SHP77 treated with DMSO at 0.1 percent for 48 hours (cell line): ENCODE measurements at places on chromosomes 4 and X.

GRCh38 chrX:9677098-9677739 is 88.4 kb downstream of the GPR143 start:
- no peak for DNase-seq

GRCh38 chrX:86014421-86014820 is 32.9 kb downstream of the CHM start:
- no peak for DNase-seq

DNA sequence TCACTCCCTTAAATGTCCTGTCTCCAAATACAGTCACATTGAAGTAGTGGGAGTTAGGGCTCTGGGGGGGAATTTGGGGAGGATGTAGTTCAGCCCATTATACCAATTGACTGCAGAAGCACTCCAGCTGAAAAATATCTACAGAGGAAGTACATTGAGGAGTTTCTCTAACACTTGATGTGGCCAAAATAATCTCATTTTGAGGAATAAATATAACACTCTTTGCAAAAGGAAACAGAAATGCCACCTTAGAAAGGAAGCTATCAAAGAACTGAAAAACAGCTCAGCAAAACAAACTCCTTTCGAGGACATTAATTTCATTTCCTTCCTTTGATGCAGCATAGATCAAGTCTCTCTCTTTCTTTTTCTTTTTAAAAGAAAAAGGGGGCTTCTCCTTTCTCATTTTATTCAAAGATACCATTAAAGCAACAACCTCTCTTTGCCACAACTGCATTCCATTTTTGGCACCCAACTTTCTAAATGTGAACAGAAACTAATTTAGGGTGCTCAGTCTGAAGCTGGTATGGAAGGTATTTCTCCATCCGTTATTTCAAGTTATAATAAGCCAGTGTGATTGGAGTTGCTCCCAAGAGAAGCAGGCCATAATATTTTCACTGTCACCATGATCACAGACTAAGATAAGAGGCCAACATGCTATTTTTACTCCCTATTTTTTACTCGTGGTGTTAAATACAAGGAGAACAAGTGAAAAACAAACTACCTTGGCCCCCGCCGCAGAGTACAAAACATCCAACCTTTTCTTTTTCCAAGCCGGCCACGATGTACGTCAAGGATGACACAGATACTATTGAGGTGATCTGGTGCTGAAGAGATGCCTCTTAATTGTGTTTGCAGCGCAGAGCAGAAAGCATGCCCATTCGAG is 230.4 kb upstream of the GATB start:
- no peak for DNase-seq

GRCh38 chrX:103562801-103563200 is 22.5 kb upstream of the TCEAL4 start:
- DNase-seq, result no peak

DNA sequence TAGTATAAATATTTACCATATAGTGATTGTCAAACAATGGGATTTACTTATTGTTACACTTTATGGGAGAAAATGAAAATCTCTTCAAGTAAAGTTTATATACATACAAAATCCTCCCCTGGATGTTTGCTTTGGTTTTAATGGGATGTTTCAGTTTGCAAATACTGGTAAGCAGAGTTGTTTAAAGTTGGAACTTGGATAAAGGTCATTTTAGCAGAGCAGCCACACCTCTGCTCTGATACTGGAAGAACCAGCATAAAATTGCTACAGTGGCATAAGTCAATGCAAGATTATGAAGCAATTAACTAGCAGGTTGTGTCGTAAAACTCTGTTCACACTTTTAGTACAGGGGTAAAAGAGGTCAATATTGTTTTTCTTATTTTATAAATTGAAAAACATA is 101.2 kb downstream of the TRAPPC11 start:
- DNase-seq, result no peak

DNA sequence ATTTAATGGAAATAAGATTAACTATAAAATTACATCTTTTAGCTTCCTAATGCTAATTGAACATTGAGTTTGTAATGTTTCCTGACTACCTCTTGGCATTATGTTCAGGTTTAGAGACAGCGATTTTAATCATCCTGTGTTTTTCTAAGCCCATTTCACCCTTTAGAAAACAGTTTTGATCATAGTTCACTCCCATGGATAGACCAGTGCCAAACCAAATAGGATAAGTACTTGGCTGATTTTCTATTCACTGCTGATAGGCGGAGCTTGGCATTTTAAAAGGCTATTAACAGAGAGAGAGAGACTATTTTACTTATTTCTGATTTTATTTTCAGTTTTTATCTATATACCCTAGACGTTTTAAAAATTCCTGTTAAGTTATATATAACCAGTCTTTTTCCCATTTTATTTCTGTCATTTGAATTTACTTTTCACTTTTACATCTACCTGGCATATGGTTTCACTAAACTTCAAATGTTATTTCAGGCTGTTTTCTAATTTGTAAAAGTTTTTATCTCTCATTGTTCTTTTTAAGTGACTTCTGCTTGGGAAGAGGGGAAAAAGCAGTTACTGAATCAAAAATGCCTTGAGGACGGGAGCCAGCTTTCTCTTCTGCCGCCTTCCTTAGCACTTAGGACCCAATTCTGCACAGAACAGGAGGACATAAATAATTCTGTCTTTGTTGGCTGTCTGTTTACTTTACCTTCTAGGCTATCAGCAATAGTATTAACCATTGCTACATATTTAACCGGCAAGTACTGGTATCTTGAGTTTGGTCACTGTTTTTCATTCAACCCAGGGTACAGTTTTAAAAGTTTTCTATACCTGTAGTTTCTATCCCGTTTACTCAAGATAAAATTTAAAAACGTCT is 46.4 kb downstream of the SGMS2 start:
- no peak for DNase-seq

DNA sequence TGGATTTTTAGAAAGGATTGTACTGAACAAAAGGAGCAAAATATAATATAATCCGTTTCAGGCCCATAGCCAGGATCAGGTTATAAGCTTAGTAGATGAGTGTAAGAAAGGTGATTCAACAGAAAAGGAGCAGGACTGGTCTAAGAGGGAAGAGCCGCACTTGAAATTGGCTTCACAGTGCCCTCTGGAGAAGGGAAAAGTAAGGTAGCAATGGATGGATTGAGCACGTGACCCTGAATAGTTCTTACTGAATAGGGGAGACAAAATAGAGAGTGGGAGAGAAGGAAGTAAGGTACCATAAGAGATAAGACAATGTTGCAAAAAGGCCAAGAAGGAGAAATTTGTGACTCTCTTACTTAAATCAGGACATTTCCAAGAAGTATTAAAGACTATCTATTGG is 15.6 kb downstream of the CXorf66 start:
- DNase-seq, result no peak

- no peak for DNase-seq
Observed at GRCh38 chrX:17833954-17834353, 27.1 kb downstream of the RAI2 start.

- DNase-seq, result no peak
Observed at GRCh38 chrX:10199212-10199611, 42.4 kb downstream of the CLCN4 start.

DNA sequence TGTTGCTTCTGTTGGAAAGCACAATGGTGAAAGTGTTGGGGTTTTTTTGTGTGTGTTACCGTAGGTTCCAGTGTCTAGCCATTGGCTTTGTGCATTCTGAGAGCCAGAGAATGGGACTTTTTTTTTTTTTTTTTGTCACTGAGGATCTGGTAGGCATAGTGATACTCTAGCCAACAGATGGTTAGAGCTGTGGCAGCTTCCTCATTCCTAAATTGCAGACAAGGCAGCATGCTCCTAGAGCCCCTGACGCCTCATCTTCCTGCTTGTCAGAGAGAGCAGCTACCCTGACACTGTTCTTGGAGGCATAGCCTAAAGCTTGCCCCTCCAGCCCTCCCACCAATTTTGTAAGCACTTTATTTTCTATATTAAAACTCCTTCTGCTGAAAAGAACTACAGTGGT is 27.0 kb downstream of the ARHGEF9 start:
- DNase-seq, result no peak

GRCh38 chr4:38008571-38009021 is 48.4 kb downstream of the PTTG2 start:
- DNase-seq, result no peak

DNA sequence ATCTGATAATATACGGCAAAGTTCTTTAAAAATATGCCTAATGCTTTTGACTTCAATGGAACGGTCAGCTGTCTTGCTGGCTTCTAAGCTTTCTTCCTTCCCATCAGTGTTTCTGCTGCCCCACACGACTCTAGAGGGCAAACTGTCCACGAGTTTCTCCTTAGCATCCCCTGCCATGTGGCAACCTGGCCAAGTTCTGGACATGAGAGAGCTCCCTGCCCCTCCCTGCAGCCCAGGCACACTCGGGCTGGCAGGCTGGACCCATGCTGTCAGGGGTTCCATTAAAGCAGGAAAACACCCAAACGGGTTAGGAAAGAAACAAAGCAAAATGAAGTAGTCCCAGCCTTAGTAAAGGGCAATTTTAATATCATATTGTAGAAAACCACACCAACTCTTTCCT is 38.8 kb downstream of the KDR start:
- no peak for DNase-seq

DNA sequence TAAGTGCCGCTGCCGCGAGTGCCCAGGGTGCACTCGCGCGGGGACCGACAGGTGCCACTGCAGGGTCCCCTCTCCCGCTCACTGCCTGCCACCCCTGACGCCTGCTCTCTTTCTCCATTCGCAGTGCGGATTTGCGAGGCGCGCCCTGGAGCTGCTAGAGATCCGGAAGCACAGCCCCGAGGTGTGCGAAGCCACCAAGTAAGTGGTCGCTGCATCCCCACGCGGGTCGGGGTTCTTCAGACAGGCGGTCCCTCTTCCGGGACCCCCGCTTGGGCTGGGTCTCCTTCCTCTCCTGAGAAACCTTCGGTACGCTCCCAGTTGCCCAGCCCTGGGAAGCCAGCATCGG is 547 bp downstream of the GUCY1A1 start:
- no peak for DNase-seq

GRCh38 chr4:97560009-97560408 is 583.3 kb downstream of the STPG2 start:
- DNase-seq, result no peak

- no peak for DNase-seq
Observed at GRCh38 chrX:31832263-31832662, 760.4 kb upstream of the FTHL17 start.

GRCh38 chr4:151227172-151227571 is 49.8 kb upstream of the PRSS48 start:
- no peak for DNase-seq

GRCh38 chr4:159232465-159233106 is 129.7 kb downstream of the RAPGEF2 start:
- no peak for DNase-seq

DNA sequence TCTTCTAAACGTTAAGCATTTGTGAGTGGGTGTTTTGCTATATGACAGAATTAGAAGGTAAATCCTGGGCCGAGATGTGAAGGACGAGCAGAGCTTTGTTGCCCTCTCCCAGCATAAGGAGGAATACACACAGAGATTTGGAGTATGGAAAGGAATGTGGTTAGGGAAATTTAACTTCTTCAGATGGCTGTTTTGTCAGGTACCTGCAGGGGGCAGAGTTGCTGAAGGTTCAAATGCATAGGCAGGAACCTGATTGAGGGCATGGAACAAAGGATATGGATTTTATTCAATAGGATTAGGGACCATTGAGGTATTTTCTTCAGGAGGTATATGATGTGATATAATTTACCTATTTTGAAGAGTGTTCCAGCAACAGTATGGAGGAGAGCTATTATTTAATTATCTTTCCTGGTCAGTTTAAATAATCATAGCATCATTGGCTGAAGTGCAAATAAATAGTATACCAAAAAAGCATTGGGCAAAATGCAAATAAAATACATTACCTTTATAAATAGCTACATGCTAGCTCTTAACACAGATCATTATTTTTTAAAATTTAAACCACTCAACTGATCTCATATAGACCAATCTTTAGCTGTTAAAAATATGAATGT is 143.6 kb downstream of the SLIT2 start:
- DNase-seq, result no peak

GRCh38 chrX:22399437-22400192 is 126.9 kb downstream of the CBLL2 start:
- no peak for DNase-seq

DNA sequence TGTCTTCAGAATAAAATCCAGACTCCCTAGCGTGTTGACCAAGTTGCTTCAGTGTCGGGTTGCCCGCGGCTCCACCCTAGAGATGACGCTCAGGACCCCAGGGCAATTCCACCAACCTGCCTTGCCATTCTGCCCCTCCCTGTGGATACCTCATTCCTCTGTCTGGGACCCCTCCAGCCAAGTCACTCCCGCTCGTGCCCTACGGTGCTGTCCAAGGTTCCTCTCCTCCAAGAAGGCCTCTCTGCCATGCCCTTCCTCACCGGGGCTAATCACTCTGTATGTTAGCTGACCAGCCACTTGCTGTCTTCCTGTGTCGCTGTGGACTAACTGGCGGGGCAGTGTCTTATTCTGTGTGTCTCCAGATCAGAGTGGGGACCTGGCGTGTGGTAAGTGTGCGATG is 46.6 kb downstream of the TENM3 start:
- DNase-seq, result no peak

- DNase-seq, result no peak
Observed at GRCh38 chr4:112266823-112267222, 18.9 kb downstream of the TIFA start.

DNA sequence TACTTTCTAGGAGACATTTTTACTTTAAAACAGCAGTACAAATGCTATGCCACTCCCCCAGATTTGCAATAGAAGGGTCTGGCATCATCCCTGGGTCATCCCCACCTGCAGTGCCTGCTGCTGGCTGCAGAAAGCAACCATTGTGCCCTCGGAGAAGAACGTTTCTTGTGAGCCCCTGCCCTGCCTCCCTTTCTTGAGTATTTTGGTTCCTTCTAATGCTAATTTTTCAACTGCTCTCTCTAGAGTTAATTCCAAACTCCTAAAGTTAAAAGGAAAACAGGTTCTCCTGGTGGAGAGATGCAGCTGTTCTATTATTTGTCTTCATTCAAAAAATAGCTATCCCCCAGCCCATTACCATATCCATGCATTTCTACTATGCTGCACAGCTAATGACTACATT is 107.1 kb downstream of the IDS start:
- DNase-seq, result no peak

GRCh38 chr4:65635051-65635821 is 35.1 kb downstream of the EPHA5 start:
- DNase-seq, result no peak

DNA sequence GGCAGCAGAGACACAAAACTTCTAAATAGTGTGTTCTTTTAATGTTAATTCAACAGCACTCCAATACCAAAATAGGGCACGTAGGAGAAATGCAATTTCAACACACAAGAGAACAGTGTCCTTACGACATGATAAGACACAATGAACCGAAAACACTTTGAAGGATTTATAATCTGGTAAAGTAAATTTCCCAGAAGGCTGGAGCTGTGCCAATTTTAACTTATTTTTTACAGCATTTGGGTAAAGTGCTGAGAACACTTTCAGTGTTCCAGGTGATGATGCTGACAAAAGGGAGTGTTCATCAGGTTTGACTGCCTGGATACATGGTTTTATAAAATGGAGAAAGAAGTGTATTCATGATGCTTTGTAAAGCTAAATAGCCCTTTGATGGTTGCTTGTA is 76.5 kb downstream of the MAPK10 start:
- DNase-seq, result no peak

GRCh38 chr4:183532821-183533220 is 28.0 kb downstream of the ING2 start:
- no peak for DNase-seq
